ENCODE measurements at places on chromosomes 5 and 9.

- DNase-seq: no peak
Measured at GRCh38 chr5:57650360-57651069, 167.9 kb upstream of the ACTBL2 start.

DNA sequence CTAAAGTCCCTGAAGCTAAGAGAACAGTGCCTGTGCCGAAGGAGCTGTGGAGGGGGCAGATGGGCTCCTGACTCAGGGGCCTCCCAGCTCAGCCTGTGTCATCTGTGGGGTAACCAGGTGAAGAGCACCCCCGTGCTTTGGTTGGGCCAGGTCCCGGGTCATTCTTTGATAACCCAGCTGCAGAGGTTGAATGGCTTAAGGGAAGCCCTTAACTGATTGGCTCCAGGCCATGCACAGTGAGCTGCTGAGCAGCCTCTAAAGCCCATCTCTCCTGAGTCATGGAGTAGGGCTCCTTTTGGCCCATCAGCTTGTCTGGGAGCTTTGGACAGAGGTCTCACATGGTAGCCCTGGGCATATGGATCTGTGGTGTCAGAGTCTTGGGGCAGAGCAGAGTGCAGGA is 28.7 kb downstream of the COL27A1 start:
- no peak for DNase-seq

DNA sequence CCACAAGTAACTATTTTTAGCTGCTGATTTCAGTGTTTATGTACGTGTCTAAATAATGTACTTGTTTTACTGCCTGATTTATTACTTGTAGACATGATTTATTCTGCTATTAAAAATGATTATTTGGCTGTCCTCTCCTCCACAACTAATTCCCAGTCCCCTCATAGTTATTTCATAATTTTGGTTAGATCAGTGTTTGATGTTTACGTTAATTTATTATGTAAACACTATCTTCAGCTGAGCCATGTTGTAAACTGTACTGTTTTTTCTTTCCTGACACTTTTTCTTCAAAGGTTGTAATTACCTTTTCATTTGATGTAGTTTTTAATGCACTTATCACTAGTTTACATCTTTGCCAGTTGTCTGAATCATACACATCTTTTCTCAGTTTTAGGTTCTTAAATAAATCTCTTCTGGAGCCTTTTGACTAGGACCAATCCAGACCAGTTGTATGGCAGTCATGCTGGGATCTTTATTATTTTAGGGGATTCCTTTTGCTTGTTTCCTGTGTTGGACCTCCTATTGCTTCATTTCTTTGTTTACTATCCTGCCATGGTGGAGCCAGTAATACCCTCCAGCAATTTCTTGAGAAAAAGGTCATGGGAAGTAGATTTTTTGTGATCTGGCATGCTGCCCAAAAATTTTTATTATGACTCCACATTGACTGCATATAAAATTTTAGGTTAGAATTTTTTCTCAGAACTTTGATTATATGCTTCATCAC is 16.1 kb downstream of the AP3S1 start:
- DNase-seq: no peak

GRCh38 chr5:165457859-165458481 is 1952.6 kb downstream of the MAT2B start:
- DNase-seq: no peak

DNA sequence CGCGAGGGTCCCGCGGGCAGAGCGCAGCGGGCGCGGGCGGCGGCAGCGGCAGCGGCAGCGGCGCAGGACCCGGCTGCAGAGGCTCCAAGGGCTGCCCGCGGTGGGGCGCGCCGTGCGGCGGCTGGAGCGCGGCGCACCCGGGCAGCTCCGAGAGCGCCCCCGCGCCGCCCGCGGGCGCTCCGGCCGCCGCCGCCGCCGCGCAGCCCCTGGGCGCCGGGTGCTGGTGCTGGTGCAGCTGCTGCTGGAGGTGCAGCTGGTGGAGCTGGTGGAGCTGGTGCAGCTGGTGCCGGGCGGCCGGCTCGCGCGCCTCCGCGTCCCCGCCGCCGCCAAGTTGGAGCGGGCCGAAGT is 644 bp downstream of the IER5L start:
- DNase-seq: no peak

DNA sequence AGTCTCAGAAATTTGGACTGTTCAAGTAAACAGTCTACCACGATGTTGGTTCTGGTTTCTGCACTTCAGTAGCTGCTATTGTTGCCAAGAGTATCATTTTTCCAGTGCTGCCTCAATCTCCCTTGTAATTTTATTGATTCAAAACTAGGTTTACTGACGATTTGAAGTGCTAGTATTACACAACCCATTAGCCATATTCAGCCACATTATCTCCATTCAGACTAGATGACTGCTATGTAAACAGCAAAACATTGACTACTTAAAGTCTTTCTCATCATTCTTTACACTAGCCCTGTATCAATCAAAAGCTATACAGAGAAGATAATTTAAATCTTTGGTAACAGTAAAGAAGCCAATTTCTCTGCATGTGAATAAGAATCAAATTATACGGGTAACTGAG is 102.0 kb upstream of the TSLP start:
- DNase-seq: no peak

DNA sequence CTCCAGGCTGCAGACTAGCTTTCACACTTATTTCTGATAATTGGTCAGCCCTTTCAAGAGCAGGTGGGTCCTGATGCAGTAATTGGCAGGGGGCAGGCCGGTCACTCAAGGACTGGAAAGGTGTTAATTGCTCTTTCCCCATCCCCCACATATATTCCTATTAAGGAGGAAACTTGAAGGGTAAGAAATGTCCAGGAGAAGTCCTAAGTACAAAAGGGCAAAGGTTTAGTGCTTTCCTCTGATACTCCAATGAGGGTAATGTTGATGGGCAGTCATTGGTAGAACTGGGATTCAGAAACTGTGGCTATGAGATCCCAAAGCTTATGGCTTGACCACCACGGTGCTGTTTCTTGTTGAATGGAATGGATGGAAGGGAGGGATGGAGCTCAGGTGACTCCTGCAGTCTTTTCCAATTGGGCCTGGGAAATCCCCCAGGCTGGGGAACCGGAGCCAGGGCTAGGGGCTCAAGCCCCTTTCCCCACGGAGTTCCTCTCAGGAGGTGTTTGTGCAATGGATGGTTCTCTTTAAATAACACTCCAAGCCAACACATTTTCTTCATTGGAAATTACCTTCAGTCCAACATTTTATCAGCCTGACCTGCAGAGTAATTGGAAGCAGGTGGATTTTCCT is 103.2 kb upstream of the ALDH1B1 start:
- no peak for DNase-seq
